ENCODE measurements at places on chromosomes 6 and 20.

DNA sequence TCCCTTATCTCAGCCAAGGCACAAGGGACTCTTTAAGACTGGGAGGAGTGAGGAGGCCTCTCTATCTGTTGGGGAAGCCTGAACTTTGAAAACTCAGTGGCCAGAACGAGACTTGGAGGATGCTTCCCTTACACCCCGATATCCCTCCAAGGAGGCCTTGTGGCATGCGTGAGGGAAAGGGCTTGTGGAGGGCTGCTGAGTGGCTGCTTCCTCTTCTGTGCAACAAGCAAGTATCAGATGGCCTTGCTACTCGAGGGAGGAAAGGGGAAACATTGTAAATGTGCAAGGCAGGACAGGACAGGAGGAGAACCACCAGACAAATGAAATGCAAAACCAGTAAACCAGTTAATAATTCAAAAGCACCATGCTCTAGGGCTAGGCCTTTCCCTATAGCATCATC, 306.5 kb upstream of the MAP3K7 start:
- no peak for DNase-seq

- DNase-seq, result no peak
Observed at GRCh38 chr20:38055294-38055693, 21.7 kb downstream of the RPRD1B start.

- no peak for DNase-seq
Observed at GRCh38 chr6:28269492-28269891, 2.5 kb downstream of the ZSCAN26 start.

GRCh38 chr6:17280138-17280537, 1.0 kb upstream of the RBM24 start:
- no peak for DNase-seq

DNA sequence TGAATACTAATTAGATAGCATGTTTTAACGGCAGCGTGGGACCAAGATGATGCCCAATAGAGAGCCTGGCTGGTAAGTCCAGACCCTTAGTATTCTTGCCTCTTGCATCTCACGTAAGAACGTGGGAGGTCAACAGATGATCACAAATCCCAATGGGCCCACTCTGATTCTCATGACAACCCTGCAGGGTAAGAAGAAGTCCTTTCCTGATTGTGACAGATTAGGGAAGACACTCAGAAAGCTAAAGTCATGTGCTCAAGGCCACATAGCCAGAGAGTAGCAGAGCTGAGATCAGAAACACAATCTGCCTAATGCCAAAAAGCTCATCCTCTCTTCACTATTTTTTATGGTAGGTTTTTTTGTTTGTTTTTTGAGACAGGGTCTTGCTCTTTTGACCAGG, 103.8 kb downstream of the RALGAPA2 start:
- no peak for DNase-seq

DNA sequence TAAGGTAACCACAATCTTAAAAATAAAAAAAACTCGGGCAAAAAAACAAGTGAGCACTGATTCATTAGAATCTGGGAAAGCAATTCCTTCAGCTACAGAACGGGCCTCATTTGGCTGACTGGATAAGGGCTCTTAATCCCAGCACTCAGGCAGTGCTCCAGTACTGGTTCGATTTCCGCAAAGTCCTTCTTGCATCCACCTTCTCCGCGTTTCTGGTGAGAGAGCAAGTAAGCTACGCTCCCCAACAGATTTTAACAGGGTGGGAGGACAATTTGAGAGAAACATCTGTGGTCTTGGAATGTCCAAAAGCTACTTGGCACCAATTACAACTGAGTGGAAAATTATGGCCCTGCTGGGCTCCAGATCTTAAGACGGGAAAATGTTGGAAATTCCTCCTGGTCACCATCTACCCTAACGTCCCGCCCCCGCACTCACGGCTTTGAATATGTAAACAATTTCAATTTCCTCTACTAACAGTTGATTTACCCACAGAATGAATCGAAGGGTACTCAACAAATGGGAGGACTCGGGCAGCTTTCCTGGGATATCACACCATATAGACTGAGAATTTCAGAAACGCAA, 18.1 kb upstream of the ZSCAN9 start:
- DNase-seq, result no peak

DNA sequence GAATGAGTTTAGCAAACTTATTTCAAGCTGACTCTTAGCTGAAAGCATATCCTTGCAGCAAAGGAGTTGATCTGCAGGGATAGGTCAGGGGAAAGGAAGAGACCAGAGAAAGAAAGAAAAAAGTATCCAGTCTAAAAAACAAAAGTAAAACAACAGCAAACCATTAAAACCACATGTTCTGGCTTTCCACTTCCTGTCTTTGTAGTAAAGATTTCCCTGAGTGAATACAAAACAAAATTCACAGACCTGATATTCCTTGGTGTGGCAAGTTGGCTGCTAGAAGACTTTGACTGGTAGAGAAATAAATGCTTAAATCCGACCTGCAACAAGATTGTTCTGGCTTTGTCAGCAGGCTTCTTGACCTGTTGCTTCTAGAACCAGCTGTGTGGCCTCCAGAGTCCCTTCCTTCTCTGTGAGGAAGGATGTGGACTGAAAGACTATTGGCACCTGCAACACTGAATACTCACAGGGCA, 23.4 kb upstream of the MCM3 start:
- DNase-seq, result no peak

GRCh38 chr6:13286181-13286580, 42.2 kb downstream of the TBC1D7 start:
- DNase-seq, result no peak

- DNase-seq, result no peak
Observed at GRCh38 chr6:95364016-95364604, 213.2 kb upstream of the MANEA start.

DNA sequence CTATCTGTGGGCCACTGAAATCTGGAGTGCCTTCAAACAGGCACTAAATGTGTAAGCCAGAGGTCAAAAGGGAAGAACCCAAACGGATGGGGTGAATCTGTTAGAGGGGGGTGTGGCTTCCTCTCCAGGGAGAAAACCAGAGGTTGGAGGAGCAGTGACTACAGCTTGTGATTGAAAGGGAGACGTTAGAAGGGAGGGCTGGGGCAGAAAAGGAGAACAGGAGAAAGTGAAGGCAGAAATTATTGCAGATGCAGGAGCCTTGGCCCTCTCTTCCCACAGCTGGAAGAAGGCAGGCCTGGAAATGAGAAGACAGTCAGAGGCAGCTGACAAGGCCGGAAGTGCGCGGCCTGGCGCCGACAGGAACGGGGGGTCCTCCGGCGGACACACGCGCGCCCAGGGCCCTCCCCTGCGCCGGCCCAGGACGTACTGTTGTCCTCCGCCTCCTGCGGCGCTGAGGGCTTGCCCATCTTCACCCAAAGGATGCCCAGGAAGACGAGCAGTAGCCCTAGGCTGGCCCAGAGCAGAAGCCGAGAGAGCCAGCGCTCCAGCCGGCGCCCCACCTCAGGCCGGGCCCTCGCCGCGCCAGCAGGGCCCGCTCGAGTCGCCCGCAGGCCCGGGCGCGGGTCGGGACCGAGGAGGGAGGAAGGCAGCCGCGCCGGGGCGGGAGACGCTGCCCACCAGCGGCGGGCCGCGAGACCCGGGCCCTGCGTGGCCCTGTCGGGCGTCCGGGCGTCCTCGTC, 806 bp downstream of the LEMD2 start:
- peak; percentile 34 for DNase-seq

- DNase-seq, result no peak
Observed at GRCh38 chr6:10894958-10895357, 8.1 kb downstream of the SYCP2L start.

- DNase-seq, result peak; percentile 48
Observed at GRCh38 chr6:109441069-109441816, 719 bp downstream of the SMPD2 start.
